AG04449 (cell line): ENCODE measurements at places on chromosomes 6 and 20.

DNA sequence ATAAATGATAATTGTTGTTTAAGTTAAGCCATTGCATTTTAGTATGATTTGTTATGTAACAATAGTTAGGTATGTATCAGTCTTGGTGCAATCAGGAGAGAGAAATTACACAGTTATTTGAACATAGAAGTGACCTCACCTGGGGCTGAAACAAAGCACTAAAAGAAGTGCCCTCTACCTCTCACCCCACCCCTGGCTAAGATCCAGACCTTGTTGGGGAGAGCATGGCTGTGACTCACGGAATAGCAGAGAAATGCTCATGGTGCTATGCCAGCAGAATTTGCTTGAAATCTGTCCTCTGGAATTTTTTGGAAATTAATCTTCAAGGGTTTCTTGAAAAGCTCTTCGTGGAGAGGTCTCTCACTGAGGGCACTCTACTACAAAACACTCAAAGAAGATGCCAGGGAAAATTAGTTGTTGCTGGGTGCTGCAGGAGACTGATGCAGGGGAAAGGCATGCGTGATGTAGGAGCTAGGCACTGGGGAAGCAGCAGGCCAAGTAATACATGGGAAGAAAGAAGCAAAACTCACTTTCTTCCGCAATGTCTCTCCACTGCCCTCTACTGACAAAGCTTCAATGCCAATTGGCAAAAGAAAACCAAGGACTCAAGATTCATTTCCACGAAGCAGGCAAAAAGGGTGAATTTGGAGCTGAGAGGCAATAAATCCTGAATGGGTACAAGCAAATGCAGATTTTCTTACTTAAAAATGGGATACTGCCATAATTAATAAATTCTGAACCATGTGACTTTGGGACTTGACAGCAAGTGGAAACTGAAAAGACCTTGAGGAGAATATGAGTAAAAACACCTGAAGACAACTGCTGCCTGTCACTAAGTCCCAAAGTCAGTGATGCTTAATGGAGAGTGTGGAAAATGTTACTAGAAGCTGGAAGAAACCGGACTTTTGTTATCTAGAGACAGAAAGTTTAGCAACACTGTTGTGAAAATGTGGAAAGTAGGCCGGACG lies 136.3 kb upstream of the ZNF184 start:
- DNase-seq: no peak

- DNase-seq: no peak
Observed at GRCh38 chr6:54291738-54292137, 16.5 kb upstream of the TINAG start.

GRCh38 chr6:15901141-15902115 lies 227.5 kb upstream of the MYLIP start:
- DNase-seq: no peak

DNA sequence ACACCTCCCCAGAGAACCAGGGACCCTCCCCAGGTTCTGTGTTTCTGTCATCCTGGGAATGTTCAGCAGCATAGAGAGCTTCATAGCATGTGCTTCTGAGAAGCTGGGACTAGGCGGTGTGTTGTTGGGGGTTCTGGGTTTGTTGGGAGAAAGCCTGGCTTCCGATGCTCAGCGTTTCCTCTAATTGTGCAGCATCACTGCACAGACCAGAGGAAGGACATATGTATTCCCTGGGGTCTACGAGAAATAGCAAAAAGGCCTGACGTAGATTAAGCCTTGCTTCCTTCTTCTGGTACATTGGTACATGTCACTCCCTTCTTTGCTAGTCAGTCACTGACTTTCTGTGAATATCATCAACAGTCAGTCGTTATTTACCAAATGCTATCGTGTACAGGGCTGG lies 96.9 kb upstream of the SGK1 start:
- no peak for DNase-seq

- DNase-seq: peak; percentile 77
Observed at GRCh38 chr6:145015739-145016558, 719.4 kb downstream of the EPM2A start.

DNA sequence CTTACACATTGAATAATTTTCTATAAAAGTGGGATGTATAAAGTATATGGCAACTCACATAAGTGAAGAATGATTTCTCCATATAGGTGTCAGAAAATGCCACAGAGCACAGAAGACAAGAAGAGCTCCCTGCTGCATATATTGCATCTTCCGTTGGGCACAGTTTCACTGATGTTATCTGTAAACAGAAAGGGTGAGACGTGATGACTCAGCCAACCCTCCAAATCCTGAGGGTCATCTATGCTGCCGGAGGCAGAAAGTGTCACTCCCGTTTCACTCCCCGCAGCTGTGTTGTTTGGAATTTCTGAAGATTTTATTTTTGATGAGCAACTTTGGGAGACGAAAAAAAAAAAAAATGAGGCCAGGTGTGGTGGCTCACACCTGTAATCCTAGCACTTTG lies 644.1 kb downstream of the C6orf118 start:
- DNase-seq: no peak

DNA sequence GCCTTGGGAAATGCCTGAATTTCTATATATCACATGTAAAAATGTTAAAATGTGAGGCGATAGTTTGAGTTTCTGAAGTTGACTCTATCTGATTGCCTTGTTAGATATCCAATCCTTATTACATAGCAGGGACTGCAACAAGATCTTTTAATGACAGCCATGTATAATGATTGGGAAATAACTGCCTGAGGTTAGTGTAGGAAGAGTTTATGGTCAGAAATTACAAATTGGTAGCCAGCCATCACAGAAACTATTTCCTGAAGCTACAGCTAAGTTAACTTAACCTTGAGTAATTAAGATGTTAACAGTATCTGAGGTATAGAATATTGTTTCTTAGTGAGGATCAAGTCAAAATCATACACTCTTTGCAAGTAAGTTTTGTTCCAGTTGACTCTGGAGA lies 41.0 kb downstream of the AKIRIN2 start:
- DNase-seq: peak; percentile 50

DNA sequence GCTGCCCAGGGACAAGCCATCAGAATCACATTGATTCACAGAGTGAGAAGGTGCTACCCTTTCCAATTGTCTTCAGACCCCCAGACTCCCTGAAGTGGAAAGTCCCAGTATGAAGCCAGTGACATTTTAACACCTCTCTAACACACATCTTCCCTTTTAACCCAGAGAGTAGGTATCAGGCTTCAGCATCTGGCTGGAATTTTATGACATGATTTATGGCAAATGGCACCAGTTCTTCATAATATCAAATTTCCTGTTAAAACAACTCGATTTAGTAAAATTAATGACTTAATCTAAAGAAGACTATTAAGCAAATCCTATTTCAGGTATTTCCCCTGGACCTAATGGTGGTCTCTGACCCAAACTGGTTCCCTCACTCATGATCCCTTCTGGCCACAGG lies 25.0 kb downstream of the KCNB1 start:
- DNase-seq: no peak

DNA sequence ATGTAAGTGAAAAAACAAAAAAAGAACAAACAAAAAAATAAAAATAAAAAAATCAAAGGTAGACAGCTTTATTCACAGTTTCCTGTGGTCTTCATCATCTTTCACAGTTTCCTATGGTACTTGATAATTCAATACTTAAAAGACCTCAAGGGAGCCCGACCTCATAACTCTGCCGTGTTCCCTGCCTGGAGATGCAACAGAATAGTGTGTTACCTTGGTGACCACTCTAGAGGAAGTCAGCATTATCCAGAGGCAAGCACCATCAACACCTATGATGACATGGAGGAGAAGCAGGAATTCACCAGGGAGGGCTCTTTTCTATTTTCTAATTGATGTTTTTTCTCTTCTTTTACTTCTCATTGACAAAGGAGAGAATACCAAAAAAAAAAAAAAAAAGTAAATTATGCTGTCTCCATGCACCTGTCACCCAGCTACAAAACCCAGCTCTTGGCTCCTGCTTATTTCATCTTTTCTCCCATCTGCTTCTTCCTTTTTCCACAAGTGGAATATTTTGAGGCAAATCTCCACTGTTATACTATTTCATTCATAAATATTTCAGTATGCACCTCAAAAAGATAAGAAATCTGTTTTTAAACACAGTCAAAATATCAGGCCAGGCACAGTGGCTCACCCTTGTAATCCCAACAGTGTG lies 95.8 kb upstream of the STXBP5 start:
- DNase-seq: no peak
